ENCODE measurements at places on chromosomes 11 and 22. TPM values are rescaled to one million over a fixed set of nuclear protein-coding genes. Genes with fewer than 3 reads are reported as not detected.

WNT7B gene
- not detected for total RNA-seq

IFITM1 gene
- 611 TPM for total RNA-seq

CTSD gene
- total RNA-seq = 285 TPM

FAM181B gene
- total RNA-seq = under 0.01 TPM

PLAAT2 gene
- not detected for total RNA-seq

ACR gene
- not detected for total RNA-seq

TBRG1 gene
- total RNA-seq = 27.6 TPM

TIMM10B gene
- 63.2 TPM for total RNA-seq

RIC8A gene
- 96.4 TPM for total RNA-seq
